ENCODE measurements at places on chromosomes 16 and 17.

- no peak for DNase-seq
Observed at GRCh38 chr16:17313793-17314547, 156.8 kb downstream of the XYLT1 start.

DNA sequence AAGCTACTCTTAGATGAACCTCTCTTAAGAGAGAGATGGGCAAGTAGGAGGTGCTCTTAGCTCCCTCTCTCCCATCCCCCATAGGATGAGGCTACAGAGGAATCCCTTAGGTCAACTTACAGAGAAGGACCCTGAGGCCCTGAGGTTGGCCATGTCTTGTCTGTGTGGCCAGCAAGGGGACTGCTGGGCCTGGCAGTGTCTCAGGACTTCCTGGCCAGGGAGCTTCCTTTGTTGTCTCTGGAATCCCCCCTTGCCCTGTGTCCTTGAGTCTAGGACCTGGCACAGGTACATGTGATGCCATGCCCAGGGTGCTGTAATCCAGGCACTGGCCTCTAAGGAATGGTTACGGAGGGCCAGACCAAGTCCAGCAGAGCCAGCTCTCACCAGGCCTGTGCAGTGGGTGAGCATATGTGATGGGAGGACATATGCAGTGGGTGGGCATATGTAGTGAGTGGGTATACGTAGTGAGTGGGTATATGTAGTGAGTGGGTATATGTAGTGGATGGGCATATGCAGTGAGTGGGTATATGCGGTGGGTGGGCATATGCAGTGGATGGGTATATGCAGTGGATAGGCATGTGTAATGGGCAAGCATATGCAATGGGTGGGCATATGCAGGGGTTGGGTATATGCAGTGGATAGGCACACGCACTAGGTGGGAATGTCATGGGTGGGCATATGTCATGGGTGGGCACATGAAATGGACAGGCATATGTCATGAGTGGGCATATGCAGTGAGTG, 20.3 kb upstream of the PECAM1 start:
- no peak for DNase-seq

DNA sequence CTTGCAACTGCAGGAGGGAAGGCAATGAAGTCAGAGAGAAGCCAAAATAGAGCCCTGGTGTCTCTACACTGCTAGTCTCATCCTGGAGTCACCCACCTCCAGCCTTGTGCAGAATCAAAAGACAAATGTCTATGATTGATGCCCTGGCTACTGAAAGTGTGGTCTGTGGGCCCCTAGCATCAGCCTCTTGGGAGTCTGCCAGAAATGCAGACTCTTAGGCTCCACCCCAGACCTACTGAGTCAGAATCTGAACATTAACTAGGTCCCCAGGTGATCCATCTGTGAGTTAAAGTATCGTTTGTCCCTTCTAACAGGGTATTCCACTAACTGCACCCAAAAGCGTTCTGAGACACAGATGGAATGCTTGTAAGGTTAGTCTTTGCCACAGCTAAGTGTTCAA, 21.2 kb downstream of the EARS2 start:
- no peak for DNase-seq

- DNase-seq = no peak
Observed at GRCh38 chr16:81445966-81446906, 1.6 kb downstream of the CMIP start.

DNA sequence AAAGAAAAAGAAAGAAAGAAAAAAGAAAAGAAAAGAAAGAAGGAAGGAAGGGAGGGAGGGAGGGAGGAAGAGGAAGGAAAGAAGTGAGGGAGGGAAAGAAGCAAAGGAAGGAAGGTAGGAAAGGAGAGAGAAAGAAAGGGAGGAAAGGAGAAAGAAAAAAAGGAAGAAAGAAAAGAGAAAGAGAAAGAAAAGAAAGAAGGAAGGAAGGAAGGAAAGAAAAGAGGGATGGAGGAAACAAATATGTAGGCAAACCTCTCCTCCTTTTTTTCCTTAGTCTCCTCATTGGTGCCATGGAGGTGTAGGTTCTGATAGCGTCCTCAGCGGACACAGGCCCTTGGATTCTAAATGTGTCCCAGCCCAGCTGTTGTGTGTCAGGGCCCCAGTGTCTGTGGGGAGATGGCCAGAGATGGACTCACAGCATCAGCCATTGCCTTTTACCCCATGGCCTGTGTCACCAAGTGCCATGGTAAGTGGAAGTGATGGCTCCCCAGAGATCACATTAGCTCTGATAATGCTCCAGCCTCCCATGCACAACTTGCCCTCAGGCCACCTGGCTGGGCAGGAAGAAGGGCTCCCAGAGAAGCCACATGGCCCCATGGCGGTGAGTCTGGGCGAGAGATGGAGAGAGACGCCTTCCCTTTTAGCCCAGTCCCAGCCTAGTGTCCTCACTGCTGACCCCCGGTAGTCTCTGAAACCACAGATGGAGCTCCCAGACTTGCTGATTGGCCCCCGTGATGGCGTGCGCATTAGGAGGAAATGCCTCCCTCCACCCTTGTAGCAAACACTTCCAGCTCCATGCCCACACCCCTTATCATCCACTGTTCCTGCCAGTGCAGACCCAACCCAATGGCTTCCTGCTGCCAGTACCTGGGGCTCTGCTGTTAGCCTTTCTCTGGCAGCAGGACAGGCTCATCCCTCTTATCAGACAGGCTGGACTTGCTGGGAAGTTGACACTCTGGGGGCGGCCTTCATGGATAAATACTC, 3.7 kb upstream of the SLC6A2 start:
- no peak for DNase-seq

DNA sequence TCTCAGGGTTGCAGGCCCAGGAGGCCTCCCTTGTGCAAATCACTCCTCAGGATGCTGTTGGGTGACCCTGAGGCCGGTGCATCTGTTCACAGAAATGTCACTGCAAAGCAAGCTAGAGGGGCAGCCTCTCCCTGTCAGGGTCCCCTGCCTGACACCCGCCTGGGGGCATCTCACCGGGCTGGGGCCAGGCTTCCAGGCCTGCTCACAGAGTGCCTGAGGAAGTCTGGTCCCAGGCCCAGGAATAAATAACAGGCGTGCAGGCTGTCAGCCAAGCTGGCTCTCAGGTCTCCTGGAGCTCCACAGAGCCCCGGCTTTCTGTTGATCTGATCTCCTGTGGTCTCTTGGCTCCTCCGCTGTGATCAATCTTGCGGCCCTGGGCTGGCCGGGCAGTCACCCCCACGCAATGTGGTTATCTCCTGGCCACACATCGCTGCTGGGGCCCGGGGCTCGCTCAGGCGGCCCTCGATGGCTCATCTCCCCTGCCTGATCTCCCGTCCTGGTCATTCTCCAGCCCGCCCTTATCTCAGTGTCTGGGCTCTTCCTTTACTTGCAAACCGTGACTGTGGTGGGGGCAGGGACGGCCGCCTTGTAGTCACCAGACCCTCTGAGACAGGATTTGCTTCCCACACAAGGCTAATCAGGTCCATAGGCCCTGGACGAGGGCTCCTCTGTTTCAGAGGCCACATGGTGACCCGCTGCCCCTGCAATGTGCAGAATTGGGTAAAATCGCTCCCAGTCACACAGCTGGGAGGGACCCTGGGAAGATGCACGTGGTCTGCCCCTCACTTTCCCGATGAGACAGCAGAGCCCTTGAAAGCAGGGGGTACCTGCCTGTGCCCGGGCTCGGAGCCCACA, 231.2 kb upstream of the GSE1 start:
- no peak for DNase-seq

DNA sequence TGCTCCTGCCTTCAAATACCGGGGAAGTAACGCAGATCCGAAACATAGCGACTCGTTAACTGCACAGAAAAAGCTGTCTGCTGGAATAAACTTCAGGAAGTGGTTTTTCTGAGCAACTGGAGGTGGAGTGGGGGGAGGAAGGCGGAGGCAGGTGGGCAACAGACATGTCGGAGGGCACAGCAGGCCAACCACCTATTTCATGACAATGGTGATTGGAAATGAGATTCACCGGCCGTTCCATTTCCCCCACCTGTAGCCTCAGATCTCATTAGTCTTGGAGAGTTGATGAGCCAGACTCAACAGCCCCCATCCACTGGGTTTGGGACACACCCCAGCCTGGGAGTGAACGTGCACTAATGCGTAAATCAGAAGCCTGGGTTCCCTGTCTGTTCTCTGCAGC, 7.7 kb upstream of the PECAM1 start:
- no peak for DNase-seq

- no peak for DNase-seq
Observed at GRCh38 chr17:46813920-46814319, 4.6 kb downstream of the WNT3 start.

Measured in dorsolateral prefrontal cortex (tissue), 122 donors.